Stimulated activated CD4-positive, alpha-beta T cell treated with anti-CD3 and anti-CD28 coated beads, Interleukin-2, amount 100 ng/mL, for 24 hours (primary cell): ENCODE measurements at places on chromosomes 5 and 9.

- DNase-seq = no peak
Measured at GRCh38 chr5:14818931-14819790, 52.4 kb downstream of the ANKH start.

DNA sequence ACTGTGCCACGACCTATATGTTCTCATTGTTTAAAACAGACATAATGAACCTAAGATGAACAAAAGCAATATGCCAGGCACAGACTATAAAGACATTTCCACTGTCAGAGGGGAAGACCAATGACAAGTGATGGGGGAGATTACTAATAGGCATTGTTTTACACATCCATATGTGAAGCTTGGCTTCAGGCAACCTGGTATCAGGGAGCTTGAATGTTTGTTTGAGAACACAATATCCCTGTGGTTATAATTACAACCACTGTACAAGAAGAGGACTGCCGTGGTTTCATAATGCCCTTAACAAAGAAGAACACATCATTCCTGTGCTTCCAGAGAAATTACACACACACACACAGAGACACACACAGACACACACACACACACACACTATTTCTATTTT is 385.7 kb downstream of the BNC2 start:
- no peak for DNase-seq

GRCh38 chr9:37011530-37011929 is 22.5 kb downstream of the PAX5 start:
- DNase-seq = no peak

GRCh38 chr5:112710896-112711295 is 26.8 kb upstream of the APC start:
- no peak for DNase-seq

DNA sequence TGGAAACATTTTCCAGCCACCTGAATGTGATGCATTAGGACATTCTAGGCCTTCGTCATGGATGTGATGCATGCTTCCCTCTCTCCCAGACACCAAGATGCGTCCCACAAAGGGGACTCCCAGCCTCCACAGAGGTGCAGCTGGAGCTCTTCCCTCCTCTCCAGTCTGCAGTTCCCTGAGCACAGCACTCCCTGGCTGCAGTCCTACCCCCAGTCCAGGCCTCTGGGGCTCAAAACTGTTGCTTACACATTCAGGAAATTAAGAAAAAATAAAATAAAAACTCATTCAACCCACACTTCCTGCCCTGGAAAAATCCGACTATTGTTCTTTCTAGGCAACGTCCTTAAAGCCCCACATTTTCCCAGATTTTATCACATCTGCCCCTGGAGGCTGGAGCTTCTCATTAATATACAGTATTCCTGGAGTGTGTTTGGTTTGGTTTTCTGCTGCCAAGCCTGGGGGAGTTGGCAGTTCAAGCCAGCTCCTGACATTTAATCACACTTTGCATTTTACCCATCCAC is 78.4 kb upstream of the ICE1 start:
- no peak for DNase-seq

- DNase-seq = no peak
Measured at GRCh38 chr5:151202381-151203139, 21.3 kb downstream of the CCDC69 start.

DNA sequence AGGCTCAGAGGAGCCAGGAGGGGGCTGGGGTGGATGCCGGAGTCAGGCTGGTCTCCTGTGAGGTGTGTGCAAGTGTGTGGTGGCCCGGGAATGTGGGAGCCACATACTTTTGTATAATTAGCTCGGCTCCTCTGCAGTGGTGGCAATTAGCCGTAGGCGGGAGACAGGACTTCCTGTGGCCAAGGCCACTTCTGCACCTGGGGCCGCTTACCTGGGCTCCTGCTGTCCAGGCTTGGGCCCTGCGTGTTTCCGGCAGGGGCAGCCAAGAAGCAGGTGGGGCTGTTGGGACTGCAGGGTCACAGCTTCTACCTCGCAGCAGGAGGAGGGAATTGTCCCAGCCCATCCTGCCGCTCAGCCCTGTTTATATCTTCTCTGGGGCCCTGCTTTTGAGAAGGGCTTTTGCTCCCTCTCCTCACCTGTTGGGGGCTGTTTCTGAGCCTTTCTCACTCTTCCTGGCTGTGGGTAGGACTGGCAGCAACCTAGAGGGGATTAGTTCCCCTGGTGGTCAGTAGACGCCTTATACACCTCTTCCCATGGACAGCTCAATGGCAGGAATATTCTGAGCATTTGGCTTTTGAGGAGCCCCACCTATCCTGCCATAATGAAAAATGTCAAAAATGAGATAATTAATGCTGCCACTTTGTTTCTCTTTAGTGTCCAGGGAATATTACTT is 145.4 kb upstream of the PITX1 start:
- DNase-seq = no peak

DNA sequence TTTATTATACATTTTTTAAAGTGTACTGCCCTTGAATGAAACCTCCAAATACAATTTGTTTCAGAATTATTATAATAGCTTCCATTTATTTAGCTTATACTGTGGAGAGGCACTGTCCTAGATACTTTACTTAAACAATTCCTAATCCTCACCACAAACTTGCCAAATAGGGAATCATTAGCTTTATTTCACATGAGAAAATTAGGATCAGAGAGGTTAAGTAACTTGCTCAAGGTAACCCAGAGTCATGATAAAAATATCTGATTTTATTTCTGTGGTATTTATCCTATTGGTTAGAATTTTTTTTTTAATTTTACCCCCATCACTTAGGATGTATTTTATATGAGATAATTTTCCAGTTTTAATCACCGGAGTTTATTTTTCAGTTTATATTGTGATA is 78.4 kb downstream of the ADGRV1 start:
- no peak for DNase-seq

DNA sequence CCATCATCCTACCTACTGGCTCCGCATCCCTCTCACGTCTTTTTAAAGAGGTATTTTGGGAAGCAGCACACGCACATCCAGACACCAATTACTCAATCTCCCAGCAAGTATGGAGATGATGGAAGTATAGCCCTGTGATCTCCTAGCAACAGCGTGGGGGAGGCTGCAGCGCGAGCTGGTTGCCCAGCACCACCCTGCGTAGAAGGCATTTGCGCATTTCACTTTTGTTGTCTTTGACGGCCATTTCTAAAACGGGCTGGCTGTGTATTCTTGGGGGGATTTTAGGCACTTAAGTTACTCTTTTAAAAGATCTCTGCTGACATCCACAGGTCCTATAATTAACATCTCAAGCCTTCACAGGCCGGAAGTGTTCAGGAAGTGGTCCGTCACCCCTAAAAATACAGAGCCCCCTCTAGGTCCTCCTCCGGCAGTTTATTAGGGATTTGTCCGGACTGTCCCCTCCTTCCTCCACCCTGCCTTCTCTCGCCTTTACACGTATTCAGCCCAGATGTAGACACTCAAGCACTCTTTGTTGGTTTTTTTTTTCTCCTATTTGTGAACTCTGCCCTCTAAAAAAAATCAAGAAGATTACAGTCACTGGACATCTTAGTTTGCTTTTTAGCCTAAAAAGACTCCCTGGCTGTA is 371.4 kb downstream of the NTRK2 start:
- no peak for DNase-seq

- DNase-seq = no peak
Measured at GRCh38 chr9:88537761-88538091, 2.7 kb downstream of the NXNL2 start.

- no peak for DNase-seq
Measured at GRCh38 chr9:114370968-114371320, 16.8 kb downstream of the AKNA start.

DNA sequence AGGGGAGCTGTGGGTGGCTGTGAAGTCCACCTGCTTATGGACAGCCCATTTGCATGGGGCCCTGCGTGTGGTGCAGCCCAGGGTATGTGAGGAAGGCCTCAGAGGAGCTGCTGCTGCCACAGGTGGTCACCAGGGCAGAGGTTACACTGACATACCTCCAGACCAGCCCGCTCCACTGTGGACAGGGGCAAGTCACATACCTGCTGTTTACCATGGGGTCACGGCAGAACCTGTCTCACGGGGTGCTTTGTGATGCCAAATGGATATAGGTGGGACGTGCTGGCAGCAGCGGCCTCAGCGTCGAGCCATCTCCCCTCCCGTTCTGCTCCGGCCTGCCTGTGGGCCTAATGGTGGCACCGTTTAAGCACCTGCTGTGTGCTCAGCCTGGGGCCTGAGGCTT is 127.5 kb upstream of the LMX1B start:
- DNase-seq = no peak

GRCh38 chr9:127506814-127507750 is 55.8 kb downstream of the LRSAM1 start:
- no peak for DNase-seq

DNA sequence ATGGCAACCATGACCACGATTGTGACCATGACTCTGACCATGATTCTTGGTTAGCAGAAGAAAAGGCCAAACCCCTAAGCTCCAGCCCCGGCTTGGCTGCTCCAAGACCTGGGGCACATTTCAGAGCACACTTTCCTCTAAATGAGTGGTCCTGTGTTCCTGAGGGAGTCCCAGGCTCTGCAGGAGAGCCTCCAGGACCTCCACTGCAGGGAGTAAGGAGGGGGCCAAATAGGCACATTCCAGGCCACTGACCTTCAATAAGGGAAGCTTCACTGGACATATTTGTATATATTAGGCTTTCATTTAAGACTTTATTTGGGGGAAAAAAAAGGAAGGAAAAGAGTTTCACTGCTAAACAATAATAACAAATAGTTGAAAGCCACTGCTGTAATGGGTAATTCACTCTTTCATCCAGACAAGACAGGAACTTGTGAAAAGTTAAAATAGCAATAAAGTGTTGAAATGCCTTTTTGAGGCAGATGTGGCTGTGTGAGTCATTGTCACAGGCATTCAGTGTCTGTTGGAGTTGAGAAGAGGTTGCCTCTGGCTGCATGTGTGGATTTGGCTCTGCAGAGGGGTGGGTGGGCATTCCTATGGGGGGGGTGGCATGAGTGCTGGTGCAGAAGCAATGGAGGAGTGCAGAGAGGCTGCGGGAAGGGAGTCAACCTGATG is 63.9 kb upstream of the TGFBR1 start:
- DNase-seq = no peak

- DNase-seq = no peak
Measured at GRCh38 chr5:169795338-169795737, 158.3 kb downstream of the DOCK2 start.

DNA sequence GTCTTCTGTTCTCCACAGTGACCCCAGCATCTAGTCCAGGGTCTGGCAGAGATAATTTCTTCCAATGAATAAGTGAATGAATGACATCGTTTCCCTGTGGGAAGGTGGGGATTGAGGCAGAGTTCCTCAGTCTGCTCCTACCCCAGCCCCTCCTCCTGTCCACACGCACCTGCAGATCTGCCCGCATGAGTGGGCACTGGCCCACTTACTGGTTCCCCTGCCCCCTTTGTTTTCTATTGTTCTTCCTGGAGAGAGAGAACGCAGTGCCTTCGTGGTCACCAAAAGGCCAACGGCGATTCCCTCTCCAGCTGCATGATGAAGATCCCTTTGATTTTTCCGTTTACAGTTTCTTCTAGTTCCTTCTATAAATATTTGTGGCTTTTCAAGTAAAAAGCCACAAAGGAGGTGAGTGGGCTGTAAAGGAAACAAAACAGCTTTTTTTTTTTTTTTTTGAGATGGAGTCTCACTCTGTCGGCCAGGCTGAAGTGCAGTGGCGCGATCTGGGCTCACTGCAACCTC is 5.8 kb upstream of the FPGS start:
- no peak for DNase-seq

DNA sequence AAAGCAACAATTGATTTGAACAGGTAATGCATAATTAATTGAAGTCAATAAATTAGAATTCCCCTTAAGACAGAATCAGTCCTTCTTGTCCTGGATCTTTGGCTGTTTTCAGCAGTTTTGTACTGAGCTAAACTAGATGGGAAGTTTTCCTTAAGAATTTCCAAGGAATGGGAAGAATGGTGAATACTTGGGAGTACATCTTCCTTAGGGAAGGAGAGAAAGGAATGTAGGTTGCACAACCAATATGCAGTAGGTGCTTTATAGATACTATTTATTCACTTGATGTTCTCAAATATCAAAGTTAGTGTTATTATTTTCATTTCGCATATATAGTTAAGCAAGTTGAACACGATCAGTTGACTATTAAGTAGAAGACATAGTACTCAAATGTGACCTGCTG is 183.5 kb upstream of the MAP1B start:
- DNase-seq = no peak

- peak; percentile 24 for DNase-seq
Measured at GRCh38 chr5:141192110-141192725, at the start of gene PCDHB10. Gene PCDHB10 (plus strand): TSS chr5:141192353. CDS start chr5:141192553, 200 bp downstream.

DNA sequence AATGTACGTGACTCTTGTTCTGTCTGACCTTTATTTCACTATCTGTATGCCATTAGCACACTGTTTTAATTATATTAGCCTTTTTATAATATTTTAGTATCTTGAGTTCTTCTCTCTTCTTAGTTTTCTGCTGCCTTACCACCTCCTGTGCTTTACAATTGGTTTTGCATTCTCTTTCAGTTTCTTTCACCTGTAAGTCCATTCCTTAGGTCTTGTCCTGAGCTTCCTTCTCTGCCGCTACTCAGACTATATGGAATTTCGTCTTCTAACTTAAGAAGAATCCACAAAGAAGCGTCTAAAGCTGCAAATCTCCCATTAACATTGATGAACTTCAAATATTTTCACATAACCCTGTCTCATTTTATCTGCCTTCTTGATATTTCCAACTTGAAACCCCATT is 642.9 kb downstream of the MAT2B start:
- DNase-seq = no peak

- DNase-seq = no peak
Measured at GRCh38 chr9:16131264-16131663, 578.4 kb downstream of the CCDC171 start.

DNA sequence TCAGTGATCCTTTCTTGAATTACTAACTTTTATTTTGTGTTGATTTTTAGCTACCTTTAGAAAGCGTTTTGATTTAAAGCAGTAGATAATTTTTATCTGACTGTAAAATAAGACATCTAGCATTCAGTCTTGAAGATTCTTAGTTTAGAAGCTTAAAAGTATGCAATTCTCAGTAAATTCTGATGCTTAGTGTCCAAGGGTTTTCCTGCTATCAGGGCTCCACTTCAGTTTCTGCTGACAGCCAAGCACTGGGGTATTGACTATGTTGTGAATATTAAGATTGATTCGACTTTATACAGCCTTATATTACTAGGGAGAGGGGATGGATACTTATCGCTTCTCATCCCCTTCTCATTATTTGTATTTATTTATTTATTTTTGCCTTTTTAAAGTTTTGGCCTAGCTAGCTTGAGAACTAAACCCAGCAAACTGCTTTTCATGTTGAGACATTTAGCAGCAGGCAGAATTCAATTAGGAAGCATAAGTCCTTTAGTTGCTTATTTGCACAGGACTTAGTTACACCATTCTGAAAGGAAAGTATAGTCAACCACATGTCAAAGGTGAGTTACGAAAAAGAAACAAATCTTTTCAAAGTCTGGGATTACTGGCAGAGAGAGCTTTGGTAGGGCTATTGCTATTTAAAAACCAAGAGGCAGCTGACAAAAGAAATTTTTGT is 2.9 kb downstream of the PBX3 start:
- no peak for DNase-seq
